ENCODE measurements at places on chromosomes 1 and 21.

GRCh38 chr21:45969921-45970673 is 11.5 kb upstream of the COL6A1 start:
- DNase-seq: no peak

DNA sequence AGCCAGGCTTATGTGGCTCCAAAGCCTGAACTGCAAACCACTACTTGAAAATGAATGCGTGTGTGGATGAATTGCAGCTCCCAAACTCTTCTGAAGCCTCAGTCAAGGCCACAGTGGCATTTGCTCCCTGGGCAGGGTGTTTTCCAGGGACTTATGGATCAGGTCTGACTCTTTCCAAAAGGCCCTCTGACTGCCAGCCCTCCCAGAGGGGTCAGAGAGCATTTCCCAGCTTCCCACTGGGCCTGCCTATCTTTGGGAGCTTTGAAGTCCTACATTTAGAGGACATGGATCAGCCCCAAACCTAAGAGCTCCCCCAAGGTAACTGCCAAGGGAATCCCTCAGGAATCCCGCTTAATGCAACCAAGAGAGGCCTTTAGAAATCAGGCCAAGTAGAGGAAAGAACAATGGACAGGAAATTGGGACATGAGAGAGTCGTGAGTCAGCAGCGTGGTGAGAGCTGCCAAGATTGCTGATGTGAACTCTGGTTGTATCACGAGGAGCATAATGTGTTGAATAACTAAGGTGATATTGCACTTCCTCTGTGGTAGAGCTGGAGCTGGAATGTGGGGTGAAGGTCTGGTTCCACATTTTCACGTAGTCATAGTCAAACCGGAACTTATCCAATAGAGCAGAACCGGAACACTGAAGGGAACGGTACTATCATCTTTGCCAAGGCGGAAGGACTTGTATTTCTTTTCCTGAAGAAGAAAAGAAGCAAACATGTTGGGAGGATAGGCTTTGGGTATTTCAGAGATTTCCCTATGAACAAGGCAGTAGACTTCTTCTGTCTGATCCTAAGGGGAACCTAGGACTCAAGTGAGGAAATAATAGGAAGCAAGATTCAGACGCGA is 99.4 kb upstream of the JUN start:
- no peak for DNase-seq

GRCh38 chr1:36304521-36304920 is 1.6 kb upstream of the SH3D21 start:
- DNase-seq: no peak

- DNase-seq: no peak
Observed at GRCh38 chr1:48206371-48206770, 16.1 kb upstream of the SLC5A9 start.

DNA sequence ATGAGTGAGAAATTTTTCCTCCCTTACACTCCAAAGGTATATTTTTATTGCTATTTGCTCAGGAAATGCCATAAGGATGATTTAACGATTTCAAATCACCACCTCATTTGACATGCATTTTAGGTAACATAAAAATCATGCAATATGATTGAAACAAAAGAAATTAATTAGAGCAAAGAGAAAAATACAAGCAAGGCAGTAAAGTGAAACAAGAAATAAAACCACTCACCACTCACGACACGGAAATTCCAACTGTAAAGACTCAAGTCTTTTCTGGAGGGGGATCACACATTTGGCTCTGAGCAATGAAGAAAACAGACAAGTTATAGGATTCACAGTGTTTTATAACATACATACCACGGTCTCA is 86.8 kb upstream of the ARHGAP29 start:
- DNase-seq: no peak

GRCh38 chr1:43239484-43239883 is 30.3 kb upstream of the TMEM125 start:
- DNase-seq: no peak

DNA sequence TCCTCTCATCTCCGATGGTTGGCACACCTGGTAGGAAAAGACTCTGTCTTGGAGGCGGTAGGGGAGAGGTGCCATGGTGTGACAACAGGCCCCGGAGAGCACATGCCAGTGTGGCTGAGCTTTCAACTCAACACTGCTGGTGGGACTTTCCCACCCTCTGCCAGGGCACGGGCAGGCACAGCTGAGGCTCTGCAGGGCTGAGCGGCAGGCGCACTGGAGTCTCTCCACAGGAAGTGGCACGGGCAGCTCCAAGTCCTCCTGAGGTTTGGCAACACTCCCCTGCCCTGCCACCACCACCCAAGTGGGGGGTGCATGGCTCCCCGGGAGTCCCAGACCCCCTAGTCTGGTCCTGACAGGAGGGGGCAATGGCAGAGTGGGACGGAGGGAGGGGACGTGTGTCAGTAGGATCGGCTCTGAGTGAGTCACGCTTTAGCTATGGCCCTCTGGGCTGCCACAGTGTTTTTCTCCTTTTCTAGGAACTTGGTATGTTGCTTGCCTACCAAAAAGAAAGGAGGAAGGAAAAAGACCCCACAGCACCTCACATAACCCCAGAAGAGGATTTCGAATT is 27.3 kb upstream of the EVA1B start:
- no peak for DNase-seq

DNA sequence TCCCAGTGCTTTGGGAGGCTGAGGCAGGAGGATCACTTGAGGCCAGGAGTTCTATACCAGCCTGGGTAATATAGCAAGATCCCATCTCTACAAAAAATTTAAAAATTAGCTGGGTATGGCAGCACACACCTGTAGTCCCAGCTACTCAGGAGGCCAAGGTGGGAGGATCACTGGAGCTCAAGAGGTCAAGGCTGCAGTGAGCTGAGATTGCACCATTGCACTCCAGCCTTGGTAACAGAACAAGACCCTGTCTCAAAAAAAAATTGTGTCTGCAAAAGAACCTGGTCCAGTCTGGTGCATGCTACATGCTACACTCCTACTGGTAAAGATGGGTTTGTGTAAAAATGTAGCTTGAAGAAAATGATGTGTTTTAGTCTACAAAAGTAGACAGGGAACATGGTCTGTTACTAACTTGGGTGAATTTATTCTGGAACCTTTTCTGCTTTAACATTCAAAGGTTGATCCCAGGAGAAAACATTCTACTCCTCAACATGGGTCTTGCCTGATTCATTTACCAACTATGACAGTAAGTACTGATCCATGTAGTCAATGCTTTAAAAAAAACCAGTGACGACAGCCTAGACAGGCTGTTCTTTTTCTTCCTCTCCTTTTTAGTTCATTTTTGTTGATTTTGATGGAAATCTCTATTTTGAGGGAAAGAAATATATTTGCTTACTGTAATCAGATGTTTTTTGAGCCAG is 32.7 kb upstream of the ENAH start:
- no peak for DNase-seq

DNA sequence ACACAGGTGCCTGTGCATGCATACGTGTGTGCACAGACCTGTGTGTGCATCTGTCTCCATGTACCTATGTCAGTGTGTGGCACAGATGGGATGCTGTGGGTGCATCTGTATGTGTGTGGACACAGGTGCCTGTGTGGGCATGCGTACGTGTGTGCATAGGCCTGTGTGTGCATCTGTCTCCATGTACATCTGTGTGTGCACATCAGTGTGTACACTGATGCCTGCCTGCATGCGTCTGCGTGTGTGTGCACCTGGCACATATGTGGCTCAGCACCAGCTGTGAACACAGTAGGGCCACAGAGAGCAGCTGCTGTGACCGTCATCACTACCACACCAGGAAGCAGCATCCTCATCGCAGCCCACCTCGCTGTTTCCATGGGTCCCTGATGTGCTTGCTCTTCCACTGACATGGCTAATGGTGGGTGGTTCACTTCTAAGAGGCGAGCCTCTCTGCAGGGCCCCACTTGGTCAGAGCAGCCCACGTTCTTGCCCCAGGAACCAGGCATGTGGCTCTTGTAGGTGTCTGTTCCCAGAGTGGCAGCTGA is 9.6 kb upstream of the SPATC1L start:
- DNase-seq: no peak

Measured in stimulated activated CD4-positive, alpha-beta T cell treated with anti-CD3 and anti-CD28 coated beads, Interleukin-15, amount 100 ng/mL, for 48 hours (primary cell).